CD8-positive, alpha-beta memory T cell (primary cell): ENCODE measurements at places on chromosomes 12 and 14. TPM values are rescaled to one million over a fixed set of nuclear protein-coding genes. Genes with fewer than 3 reads are reported as not detected.
A peak's percentile ranks its signal among the peaks of the same experiment; 100 is the strongest.

RIMBP2 gene
- polyA plus RNA-seq: not detected

DNA sequence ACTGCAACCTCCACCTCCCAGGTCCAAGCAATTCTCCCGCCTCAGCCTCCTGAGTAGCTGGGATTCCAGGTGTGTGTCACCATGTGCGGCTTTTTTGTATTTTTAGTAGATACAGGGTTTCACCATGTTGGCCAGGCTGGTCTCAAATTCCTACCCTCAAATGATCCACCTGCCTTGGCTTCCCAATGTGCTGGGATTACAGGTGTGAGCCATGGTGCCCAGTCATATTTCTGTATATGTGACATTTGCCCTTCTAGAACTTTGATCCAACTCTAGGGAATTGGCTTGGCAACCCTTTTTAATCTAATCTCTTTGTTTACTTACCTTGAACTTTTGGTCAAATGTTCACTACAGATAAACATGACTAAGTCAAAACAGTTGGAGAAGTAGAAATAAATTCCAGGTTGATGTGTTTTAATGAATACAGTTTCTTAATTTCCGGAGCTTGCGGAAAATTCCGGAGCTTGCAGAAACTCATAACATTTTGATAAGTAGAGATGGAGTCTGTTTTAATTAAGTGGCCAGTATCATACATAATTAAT is 11.5 kb upstream of the PEBP1 start:
- no peak overlapping the region for H3K27ac ChIP-seq
- no peaks in the 10 kb centered on the region for H3K27me3 ChIP-seq
- no peak overlapping the region for H3K4me3 ChIP-seq
- peaks cover 4% of the 10 kb centered on the region for H3K4me1 ChIP-seq

- no peak overlapping the region for H3K4me3 ChIP-seq
- H3K27ac ChIP-seq: no peak overlapping the region
- no peaks in the 10 kb centered on the region for H3K36me3 ChIP-seq
- no peaks in the 10 kb centered on the region for H3K27me3 ChIP-seq
- no peak for DNase-seq
These were observed 9.7 kb upstream of the TBPL2 start for GRCh38 chr14:55450124-55450523.

- H3K4me1 ChIP-seq: no peaks in the 10 kb centered on the region
- H3K4me3 ChIP-seq: no peak overlapping the region
- no peak for DNase-seq
These were observed 172.4 kb downstream of the PHETA1 start for GRCh38 chr12:111196532-111196931.

DNA sequence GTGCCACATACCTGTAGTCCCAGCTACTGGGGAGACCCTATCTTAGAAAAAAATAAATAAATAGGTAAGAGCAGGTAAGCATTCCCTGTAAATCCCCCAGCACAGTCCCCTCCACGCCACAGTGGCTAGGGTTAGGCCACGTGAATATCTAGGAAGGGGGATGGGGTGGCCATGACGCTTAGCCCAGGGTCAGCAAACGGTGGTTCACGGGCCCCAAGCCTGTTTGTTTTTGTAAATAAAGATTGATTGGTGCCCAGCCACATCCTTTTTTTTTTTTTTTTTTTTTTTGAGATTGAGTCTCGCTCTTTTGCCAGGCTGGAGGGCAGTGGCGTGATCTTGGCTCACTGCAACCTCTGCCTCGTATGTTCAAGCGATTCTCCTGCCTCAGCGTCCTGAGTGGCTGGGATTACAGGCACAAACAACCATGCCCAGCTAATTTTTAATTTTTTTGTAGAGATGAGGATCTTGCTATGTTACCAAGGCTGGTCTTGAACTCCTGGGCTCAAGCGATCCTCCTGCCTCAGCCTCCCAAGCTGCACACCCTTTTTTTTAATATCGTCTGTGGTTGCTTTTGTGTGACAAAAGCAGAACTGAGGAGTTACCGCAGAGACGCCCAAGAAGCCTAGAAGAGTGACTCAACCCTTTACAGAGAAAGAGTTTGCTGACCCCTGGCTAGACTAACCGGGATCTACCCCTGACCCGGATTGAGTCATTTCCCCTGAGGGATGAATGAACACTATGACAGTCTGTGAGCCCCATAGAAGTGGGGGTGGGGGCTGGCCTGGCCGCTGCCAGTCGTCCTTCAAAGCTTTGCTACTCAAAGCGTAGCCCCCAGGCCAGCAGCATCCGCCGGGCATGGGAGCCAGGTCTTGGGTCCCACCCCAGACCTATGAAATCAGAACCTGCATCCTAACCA is 113.7 kb upstream of the NCOR2 start:
- H3K4me3 ChIP-seq: no peak overlapping the region
- no peak for DNase-seq
- H3K27ac ChIP-seq: no peak overlapping the region
- H3K36me3 ChIP-seq: no peaks in the 10 kb centered on the region

- H3K36me3 ChIP-seq: no peaks in the 10 kb centered on the region
- DNase-seq: peak; percentile 86
- no peaks in the 10 kb centered on the region for H3K27me3 ChIP-seq
- H3K4me3 ChIP-seq: peak overlapping the region; percentile 24
- peaks cover 63% of the 10 kb centered on the region for H3K4me1 ChIP-seq
- no peak overlapping the region for H3K27ac ChIP-seq
These were observed 129.3 kb upstream of the SSTR1 start for GRCh38 chr14:38078393-38078792.
